NCI-H2171 treated with DMSO at 0.1 percent for 48 hours (cell line): ENCODE measurements at places on chromosomes 12 and 14.

DNA sequence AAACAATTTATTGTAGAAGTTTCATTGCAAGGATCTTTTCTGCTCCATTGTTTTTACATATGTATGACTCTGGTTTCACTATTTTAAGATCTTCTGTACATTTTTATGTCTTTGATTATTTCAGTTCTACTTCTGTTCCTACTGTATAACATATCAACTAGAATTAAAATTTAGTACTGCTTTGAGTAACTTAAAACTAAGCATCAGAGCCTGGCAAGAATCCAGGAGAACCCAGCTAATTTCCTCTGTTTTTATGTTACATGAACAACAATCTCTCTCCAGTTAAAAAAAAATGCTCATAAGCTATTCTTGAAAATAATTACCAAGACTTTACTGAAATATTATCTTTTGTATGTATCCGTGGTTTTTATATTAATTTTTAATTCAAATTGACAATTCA lies 370.7 kb downstream of the TMTC2 start:
- DNase-seq: no peak

DNA sequence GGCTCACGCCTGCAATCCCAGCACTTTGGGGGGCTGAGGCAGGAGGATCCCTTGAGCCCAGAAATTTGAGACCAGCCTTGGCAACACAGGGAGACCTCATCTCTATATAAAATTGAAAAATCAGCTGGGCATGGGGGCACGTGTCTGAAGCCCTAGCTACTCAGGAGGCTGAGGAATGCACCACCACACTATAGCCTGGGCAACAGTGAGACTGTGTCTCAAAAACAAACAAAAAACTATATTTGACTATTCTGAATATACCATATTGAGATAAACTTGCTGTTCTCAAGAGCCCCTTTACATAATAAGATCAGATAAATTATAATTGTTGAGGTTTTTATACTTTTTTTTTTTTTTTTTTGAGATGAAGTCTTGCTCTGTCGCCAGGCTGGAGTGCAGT lies 44.9 kb upstream of the SRP54 start:
- DNase-seq: no peak

DNA sequence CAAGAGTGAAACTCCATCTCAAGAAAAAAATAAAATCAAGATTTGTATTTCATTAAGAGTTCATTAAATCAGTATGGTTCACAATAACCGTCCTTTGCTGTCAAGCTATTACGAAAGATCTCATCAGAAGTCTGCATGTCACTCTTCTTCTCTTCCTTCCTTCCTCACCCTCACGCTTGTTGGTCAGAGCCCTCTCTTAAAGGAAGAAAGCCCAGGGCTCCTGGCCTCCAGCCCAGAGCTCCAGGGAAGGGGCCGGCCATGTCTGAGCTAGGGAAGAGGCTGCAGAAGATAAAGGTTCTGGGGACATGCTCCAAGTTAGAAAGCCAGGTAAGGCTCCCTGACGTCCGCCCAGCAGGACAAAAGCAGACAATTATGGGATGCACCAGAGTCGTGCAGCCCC lies 43.1 kb upstream of the DLK1 start:
- no peak for DNase-seq

DNA sequence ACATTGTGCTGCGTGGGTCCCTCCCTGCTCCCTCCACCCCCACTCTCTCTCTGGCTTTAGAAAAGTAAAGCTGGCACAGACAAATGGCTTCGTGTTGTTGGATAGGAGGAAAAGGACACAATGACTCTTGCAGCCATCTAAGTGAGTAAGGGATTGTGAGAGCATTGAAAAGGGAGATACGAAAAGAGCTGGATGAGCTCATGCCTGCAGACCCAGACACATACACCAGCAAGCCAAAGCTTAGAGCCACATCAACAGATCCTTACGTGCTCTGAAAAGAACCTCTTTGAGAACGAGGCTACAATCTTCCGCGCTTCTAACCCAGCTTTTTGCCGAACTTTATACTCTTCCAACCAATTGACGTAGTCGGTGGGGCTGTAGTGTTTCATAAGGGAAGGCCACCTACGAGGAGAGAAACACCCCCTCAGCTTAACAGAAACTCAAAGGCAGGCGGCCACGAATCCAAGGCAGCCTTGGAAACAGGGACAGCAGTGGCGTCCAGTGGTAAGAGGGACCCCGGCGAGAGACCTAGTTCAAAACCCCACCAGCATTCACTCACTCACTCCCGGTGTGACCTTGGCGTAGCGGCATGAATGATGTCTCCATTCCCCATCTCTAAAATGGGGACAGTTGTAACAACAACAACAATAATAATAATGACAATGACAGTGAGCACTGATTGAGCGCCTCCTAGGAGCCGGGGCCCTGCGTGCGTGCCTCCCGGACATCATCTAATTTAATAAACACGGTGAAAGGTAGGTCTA lies 1.1 kb downstream of the FBXO21 start:
- DNase-seq: no peak

- no peak for DNase-seq
Observed at GRCh38 chr14:67581643-67582042, 18.4 kb downstream of the PIGH start.

GRCh38 chr14:55822906-55823305 lies 242.9 kb downstream of the KTN1 start:
- DNase-seq: no peak

DNA sequence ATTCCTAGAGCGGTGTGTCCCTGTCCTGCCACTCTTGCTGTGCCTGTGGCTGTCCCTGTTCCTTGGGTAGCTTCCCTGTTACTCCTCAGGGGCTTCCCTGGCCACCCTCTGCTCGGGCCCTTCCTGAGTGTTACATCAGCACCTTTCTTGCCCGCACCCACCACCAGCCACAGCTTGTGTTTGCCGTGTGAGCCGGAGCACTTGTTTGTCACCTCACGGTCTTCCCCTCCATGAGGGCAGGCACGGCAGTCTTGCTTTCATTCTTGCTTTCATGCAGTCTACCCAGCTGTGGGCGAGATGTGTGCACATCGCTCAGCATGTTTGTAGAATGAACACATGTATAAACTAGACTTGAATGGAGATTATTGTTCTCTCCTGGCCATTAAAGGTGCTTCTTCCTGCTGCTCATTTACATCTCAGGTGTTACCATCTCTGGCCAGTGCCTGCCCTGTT lies 42.0 kb downstream of the TRAF3 start:
- no peak for DNase-seq

DNA sequence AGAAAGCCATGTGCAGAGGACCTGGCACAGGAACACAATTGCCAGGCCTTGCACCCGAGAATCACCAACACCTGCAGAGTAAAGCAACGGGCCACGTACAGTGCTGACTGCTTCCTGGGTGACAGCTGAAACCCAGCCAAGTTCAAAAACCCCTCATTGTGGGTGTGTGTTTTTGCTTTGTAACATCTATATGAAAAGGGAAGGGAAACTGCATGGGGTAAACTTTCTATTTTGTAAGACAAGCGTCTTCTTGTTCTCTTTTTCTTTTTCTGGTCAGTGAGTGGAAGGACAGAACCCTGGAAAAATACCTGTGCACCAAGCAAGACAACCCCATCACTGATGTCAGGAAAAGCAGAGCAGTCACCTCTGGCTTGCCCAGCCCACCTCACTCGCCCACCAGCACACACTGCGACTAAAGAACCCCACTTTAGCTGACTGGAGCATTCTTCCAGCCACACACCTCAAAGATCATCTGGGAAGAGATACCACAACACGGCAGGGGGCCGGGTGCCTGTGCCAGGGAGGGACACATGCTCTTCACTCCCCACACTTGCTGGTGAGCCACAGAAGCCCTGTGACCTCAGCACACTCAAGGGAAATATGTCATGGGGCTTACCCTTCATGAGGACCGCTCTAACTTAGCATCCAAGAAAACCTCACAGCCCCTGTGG lies 172.3 kb downstream of the NDUFA12 start:
- no peak for DNase-seq

GRCh38 chr12:98328467-98328866 lies 186.9 kb upstream of the TMPO start:
- DNase-seq: no peak

- no peak for DNase-seq
Observed at GRCh38 chr12:78918268-78918667, 53.7 kb downstream of the SYT1 start.

DNA sequence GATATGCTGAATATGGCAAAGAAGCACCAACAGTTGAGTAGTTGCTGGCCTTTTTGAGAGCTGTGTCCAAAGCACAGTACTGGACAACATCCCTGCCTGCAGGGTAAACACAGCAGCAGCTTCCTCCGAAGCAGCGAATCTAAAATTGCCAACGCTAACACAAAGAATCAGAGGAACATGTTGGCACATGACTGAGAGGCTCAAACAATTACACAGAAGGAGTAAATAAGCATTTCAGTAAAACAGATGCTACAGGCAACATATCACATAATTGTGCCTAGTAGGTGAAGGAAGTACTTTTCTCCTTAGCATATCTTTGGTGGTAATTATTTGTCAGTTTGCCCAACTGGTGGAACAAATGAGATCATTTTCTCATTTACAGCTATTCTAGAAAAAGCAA lies 52.1 kb downstream of the KICS2 start:
- peak; percentile 65 for DNase-seq

- DNase-seq: no peak
Observed at GRCh38 chr14:92677087-92677668, 71.2 kb downstream of the LGMN start.

DNA sequence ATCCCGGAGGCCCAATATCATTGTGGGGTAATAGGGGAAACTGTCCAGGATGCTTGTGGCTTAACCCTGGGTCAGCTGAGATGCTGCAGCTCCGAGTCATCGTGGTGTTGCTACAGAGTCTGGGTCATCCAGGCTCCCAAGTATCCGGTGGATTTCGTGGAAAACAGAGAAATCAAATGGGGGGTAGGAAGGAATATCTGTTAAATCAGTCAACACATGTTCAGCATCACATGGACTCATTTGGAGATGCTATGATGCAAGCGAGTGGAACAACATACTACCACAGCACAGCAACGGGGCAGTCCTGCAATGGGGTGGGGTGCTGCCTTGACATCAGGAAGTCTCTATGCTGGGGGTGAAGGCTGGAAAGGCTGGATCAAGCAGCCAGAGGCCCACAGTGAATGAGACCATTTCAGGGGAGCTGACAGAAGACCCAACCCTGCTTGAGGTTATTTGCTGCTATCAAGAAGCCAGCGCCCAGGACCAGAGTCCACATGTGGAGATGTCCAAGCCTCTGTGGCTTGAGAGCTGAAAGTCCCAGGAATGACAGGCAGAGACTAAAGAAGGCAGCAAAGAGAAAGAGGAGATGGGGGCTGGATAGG lies 22.9 kb downstream of the VDR start:
- DNase-seq: no peak

DNA sequence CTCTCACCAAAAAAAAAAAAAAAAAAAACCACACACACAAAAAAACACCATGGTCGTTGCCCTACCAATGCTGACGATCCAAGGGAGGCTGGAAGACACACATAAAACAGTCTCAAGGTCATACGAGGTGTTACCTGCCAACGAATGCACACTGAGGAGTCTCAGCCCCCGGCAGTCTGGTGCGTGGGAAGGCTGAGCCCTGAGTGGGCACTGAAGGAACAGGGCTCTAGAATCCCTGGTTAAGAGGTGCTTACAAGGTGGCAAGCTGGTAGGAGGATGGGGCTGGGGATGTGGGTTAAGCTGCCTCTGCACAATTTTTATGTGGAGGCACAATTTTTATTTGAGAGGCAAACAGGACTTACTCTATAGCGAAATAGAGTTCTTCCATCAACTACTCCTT lies 7.9 kb downstream of the LTBP2 start:
- no peak for DNase-seq

DNA sequence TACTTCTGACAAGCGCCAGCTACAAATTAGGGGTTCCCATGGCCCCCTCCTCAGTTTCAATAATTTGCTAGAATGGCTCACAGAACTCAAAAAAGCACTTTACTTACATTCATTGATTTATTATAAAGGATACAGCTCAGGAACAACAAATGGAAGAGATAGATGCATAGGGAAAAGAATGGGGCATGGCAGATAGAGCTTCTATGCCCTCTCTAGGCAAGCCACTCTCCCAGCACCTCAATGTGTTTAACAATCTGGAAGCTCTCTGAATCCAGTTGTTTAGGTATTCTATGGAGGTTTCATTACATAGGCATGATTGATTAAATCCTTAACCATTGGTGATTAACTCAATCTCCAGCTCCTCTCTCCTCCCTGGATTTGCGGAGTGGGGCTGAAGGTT lies 184.5 kb upstream of the DAAM1 start:
- peak; percentile 4 for DNase-seq

GRCh38 chr12:58502841-58503240 lies 417.5 kb downstream of the LRIG3 start:
- peak; percentile 58 for DNase-seq

DNA sequence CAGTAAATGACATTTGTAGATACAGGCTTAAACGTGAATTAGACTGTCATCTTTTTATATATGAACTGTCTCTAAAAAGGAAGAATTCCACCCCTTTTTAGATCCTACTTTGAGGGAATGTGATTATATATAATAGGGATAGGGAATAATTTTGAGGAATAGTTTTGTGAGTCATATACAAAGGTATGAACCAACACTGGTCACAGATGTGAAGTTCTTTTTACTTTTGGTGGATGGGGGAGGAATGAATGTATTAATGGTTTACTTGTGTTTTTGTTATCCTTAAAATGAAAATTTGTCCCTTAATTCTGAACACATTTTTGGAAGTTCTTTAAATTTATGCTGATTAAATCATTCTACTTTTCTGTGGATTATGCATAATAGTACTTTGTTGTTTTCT lies 30.4 kb downstream of the FRS2 start:
- no peak for DNase-seq

DNA sequence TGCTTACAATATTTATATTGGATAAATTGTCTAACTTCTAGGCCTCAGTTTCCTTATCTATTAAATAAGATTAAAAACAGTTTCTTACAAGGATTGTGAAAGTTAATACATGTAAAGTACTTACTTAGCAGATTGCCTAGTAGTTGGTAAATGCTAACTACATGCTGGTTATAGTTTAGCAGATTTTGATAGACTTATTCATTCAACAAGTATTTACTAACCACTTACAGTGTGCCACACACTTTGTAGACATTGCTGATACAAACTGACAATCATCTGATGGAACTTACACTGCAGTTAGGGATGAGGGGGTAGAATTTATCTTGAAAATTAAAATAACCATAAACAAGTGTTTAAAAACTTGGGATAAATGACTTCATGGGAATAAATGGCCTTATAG lies 50.4 kb downstream of the ARID2 start:
- no peak for DNase-seq

- DNase-seq: no peak
Observed at GRCh38 chr12:60849723-60850122, 1253.9 kb downstream of the SLC16A7 start.

- no peak for DNase-seq
Observed at GRCh38 chr12:96445691-96446583, 43.4 kb upstream of the CFAP54 start.

GRCh38 chr12:68482660-68483059 lies 128.0 kb upstream of the RAP1B start:
- peak; percentile 61 for DNase-seq

DNA sequence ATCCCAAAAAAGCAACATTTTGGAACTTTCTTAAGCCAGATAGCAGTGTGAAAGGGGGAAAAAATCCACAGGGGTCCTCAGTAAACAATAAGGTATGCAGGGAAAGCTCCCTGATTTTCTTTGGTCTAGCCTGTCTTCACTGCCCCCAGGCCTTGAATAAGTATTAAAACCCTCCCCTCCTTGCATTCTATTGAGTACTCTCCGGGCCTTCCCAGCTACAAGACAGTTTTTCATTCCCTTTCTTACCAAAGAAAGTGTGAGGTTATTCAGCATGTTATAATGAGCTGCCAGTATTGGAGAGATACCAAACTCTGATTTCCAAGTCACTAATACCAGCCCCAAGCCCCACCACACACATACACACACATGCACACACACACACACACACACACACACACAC lies 59.8 kb upstream of the KIF21A start:
- no peak for DNase-seq

- no peak for DNase-seq
Observed at GRCh38 chr12:54285150-54286041, 4.9 kb downstream of the HNRNPA1 start.
